Left cardiac atrium (tissue), 4 donors: ENCODE measurements at places on chromosomes 11 and 22.

- no peak for DNase-seq
Observed at GRCh38 chr11:59204746-59205145, 8.0 kb downstream of the MPEG1 start.

- DNase-seq = no peak
Observed at GRCh38 chr11:60145677-60146076, 37.2 kb downstream of the MS4A6A start.

DNA sequence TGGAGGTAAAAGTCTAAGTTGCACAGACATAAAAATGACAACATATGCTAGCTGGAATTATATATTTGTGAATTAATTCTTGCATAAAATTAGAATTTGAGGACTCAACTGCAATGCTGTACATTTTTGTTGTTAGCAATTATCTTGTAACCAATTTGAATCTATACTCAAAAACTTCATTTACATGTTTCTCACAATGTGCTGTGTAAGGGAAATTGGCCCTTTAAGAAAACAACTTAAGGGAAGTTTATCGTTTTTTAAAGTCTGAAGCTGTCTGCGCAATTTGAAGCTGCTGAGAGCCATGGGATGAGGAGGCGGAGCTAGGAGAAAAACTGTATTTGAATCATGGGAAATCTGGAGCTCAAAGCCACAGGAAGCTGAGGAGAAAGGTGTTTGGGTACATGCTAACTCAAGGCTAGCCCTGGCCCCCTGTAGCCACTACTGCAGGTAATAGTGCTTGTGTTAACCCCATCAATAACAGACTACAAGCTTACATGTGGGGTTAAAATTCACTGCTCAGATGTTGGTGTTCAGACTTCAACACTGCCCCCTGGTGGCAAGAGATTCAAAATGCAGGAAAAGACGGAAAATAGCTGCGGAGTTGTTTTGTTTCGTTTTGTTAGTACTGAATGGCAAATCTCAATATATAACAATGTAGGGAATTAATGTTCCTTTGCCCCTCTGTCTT is 126.1 kb downstream of the BRD1 start:
- DNase-seq = no peak

GRCh38 chr11:44301564-44302271 is 8.2 kb downstream of the ALX4 start:
- DNase-seq = no peak

- DNase-seq = no peak
Observed at GRCh38 chr11:126919147-126919823, 81.3 kb downstream of the KIRREL3 start.

DNA sequence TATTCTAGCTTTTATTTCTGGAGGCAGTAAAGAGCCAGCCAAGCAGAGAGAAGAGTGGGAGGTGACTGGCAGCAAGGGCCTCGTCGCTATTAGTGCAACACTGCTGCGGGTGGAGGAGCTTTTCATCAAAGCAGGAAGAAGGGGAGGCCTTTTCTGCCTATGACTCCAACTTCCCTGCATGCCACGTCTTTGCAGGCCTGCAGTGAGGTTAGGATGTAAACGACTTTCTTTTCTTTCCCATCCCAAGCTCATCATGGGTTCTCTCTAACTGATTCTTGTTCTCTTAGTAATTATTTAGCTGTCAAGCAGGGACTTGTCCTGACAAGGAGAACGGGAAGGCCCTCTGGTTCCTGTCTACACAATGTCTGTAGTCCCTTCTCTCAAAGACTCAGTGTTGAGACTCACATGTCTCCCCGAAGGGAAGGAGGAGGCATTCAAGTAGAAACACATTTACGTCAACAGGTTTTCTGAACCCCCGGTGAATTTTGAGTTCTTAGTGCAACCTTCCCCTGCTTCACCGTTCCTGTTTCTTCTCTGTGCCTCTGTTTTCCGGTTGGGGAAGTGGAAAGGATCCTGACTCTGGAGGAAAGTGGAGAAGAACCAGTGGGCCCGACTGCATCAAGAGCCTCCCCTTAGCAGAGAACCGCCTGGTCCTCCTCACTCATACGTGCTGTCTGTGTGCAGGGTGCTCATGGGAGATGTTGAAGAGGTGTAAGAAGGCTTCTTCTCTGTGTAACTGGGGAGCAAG is 56.9 kb downstream of the PACS1 start:
- peak; percentile 63 for DNase-seq

DNA sequence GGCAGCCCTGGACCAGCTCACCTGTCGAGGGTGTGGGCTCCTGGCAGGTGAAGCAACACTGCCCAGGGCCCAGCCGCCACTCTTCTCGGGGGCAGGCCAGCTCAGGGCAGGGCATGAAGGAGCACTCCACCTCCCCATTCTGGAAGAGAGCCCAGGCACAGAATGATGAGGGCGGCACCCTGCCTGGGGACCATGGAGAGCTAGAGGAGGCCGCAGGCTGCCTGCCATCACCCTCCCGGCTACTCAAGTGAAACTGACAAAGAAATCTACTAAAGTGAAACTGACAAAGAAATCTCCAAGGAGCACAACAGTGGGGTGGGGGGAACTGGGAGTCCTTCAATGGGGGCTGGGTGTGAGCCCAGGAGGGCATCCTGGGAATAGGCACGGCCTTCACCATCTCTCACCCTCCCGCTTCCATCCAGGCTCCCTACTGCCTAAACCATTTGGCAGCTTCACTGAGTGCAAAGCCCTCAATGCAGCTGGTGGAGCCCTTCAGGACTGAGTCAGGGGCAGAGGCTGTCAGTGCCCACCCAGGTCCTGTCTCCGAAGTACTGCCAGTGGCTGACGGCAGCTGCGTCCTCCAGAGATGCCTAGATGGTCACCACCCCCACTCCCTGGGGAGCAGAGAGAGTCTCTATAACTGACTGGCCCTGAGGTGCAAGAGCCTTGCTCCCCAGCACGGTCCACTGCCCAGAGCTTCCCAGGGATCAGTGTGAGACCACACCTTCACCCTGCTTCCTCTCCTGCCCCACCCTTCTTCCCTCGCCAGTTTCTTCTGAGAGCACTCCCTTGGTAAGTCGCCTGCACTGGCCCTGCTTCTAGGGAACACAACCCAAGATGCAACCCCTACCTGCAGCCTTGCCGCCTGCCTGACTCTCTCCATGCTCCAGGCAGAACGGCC is 21.7 kb downstream of the VWCE start:
- DNase-seq = no peak
